Activated CD8-positive, alpha-beta T cell treated with anti-CD3 and anti-CD28 coated beads for 36 hours (primary cell): ENCODE measurements at places on chromosomes 5 and 9.

GRCh38 chr9:78585909-78586308, 289.0 kb downstream of the PSAT1 start:
- no peak for DNase-seq

GRCh38 chr5:150655221-150655620, 5.8 kb upstream of the MYOZ3 start:
- DNase-seq = no peak

DNA sequence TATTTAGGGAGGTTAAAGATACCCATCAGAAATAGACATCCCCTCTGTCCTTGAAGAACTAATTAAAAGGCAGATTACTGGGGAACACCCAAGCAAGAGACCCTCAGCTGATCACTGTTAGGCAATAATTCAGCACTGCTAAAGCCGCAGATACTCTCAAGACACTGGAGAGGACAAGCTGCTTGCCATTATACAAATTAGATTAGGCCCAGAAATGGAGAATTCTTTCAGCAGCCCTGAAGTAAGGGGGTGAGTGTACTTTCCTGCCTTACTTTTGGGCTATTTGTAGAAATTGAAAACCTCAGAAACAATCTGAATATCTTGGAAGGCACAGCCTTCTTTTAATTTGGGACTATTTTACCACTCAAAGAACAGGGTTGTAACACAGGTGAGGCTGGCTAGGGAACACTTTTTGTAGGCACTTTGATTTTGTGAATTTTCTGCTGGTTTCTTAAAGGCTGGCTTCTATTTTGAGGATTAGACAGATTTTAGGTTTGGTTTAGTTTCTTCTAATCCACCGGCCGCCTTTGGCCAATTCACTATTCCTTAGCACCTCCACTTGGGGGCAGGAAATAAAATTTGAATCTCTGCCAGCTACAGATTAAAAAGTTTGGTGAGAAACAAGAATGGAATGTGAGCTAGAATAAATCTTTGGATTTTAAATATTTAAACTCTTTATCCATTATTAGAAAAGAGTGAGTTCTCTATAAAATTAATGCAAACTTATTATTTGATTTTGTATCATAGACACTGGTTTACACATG, 106.0 kb downstream of the SMARCA2 start:
- DNase-seq = no peak

DNA sequence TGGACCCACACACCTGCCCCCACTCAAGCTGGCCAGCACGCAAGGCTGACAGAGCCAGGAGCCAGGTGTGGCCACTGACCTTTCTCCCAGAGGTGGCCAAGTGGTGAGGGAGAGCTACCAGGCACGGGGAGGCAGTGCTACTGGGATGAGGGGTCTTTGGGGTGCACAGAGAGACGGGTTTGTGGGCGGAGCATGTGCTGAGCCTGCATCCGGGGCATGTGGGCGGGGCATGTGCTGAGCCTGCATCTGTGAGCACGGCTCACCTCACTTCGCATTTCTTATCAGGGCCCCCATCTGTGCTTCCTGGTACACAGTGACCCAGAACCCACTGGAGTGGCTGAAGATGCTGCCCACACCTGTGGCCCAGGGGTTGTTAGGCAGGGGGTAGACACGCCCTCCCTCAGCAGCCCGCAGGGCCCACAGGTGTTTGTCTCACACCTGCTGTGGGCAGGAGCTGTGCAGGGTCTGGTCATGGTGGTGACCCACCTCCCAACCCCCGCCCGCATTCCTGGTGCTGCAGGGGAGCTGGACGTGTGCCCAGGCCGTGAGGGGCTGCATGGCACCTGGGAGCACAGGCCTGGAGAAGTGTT, 21.5 kb downstream of the CCDC187 start:
- DNase-seq = peak; percentile 47

GRCh38 chr5:159202151-159202550, 7.2 kb downstream of the RNF145 start:
- DNase-seq = no peak

DNA sequence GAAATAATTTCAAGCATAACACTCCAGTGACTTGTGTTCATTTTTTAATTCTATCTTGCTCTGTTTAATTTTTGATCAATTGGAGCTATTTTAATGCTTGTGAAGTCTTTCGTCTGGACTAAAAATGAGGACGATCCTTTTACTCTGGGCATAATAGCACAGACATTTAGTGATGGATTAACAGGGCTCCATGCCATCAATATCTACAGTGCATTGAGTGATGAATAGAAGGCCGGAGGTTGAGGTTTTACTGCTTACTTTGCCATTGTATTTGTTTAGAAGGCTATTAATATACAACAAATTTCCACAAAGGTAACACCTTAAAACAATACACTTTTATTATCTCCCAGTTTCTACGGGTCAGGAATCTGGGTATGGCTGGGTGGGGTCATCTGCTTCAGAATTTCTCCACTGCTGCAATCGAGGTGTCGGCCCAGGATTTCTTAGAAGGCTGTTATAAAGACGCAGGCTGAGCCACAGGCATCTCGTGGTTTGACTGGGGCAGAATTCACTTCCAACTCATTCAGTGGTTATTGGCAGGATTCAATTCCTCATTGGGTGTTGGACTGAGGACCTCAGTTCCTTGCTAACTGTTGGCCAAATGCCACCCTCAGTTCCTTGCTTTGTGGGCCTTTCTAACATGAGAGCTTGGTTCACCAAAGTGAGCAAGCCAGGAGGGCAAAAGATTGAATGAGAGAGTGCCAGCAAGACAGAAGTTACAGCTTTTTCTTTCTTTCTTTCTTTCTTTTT, 265.4 kb upstream of the VLDLR start:
- DNase-seq = no peak

- DNase-seq = no peak
Observed at GRCh38 chr9:94631599-94631998, 7.7 kb downstream of the FBP1 start.

DNA sequence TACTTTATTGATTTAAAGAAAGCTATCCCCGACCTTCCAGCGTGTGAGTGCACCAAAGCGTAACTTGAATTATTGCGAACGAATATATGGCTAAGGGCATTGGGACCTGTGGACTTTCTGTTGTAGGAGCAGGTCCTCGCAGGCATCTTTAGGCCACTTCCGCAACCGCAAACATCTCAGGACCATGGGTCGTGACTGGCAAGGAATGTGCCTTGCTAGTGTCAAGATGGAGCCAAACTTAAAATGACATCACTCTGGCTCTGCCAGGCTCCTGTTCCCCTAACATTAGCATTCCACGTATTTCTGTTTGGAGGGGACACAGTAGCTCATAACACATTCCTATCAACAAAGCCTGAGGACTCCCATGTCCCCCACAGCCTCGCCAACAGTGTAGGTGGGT, 44.1 kb upstream of the OLFM1 start:
- DNase-seq = no peak

DNA sequence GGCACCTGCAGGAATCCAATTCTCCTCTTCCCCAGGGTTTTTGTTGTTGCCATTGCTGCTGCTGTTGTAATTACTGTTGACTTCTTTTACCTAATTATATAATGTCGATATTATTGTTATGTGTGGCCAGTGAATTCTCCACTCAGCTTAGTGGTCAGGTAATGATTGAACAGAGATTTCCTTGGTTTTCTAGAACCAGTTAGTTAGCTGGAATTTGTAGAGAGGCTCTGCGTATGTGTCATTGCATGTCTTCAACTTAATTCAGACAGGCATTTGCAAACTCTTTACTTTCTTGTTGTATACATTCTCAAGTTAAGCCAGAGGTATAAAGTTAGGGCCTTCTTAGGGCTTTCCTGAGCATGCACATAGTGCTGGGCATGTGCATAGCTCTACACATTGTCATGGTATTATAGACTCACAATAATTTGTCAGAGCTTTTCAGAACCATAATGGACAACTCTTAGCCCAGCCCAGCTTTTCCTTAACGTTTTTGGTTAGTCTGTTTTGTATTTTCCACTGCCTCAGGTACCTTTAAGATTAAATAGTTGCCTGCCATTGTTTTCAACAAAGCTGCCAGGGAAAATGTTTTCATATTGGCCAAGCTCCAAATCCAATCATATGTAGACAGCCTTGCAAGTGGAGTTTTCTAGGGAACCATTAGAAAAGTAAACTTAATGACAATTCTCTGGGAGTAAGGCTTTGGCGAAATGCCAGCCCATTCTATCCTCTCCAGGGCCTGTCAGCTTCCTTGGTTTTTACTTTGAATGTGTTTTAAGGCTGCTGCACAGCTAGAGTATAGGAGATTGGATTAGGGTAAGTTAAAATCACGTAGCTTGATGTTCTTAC, 68.1 kb downstream of the UBE2R2 start:
- DNase-seq = no peak

- no peak for DNase-seq
Observed at GRCh38 chr5:59843511-59844213, 49.9 kb downstream of the PDE4D start.
